ENCODE measurements at places on chromosomes 12 and 14.

DNA sequence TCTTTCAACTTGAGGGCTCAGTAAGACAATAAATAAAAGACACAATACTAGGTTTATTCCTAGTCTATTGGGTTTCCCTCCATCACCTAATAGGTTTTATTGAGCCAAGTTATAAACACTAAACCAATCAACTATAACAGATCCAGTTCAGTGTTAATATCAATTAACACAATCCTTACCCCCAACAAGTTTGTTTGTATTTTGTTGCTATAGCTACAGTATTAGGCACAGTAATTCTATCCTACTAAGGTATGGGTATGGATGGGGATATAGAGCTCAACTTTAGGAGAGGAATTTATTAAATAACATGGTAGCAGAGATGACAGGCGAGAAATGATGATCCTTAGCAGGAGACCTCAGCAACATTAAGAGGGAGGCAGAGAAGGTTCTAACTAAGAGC is 13.3 kb downstream of the PPP4R3A start:
- no peak for DNase-seq

DNA sequence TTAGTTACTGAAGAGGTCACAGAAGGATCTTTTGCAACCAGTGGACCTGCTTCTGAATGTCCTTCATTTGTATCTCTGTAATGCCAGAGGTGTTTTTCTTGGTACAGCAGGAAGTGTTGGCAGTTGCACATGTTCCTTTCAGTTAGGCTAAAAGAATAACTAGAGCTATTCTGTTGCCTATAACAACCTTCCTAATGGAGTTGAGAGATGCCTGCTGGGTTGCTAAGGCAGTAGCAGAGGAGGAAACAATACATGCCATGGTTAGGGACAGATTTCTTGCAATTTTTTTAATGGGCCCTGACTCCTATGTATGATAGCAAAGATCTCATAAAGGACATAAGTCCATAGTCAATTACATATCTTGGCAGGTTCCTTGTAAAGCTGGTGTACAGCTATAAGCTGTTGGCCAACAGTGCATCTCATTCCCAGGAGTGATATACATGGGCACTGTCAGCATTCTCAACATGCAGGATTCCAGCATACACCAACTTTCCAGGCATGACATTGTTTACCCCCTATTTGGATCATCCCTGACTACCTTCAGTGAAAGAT is 556.6 kb downstream of the CCER1 start:
- DNase-seq = no peak

GRCh38 chr12:89259821-89260220 is 92.5 kb downstream of the DUSP6 start:
- no peak for DNase-seq

DNA sequence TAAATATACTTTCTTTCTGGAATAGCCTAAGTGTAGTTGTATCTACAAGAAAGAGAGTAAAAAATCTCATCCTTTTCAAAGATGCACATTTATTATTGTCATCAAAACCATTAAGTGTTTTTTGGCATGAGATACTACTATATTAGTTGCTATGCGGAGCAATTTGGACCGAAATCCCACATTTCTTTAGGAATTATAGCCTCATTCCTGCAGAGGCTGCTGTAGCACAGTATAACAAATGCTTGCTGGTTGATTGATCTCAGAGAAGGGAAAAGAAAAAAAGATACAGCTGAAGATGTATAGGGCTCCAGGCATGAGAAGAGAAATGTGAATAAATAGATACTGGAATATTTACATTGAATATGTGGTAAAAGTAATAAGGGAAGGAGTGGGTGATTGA is 36.0 kb downstream of the RHOJ start:
- no peak for DNase-seq

DNA sequence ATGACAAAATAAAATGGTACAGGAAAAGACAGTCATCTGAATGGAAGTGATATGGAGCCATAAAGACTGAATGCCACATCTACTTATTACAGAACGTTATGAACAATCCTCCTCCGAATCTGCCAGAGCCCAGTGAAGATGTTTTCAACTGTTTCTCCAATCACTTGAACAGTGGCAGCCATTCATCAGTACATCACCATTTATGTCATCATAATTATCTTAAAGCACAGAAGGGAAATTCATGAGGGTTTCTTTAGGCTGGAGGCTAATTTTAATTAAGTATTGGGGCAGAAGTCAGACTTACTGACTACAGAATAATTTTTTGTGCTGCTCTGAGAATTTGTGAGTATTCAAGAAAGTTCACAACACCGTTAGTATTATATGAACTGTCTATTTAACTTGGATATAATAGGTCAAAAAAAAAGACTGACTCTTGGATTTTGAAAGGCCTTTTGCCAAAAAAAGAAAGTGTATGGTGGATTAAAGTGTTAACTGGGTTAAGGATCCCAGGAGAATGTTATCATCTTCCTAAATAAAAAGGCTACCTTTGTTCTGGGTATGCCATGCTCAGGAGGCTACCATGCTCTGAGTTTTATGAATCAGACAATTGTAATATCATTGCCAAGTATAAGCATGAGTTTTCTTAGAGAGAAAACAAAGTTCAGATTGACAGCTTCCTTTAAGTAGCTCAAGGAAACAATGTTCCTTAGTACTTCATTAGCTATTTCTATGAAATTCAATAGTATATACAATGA is 40.1 kb downstream of the PDZRN4 start:
- DNase-seq = no peak

DNA sequence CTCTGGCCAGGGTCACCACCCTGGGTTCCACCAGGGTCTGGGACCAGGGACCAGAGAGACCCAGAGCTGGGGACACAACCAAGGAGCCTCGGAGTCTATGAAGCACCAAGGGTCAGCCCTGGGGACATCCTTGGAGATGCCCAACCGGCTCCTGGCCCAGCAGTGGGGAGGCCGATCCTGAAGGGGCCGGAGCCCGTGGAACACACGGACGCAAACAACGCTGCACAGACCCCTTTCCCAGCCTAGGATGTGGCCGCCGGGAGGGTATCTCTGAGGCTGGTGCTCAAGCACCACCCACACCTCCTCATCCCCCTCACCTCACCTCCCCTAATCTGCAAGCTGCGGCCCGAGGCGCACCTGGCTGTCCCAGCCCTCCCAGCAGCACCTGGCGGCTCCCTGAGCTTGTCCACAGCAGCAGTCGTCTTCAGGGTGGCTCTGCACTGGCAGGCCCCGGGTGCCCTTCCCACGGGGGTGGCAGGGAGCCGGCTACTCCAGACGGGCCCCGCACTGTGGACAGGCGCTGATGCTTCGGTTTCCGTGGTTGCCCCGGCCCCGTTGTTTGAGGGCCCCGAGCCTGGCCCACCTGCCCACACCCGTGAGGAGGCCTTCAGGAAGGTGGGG is 146.8 kb upstream of the C14orf180 start:
- no peak for DNase-seq

- DNase-seq = no peak
Observed at GRCh38 chr12:71438670-71439361, 782 bp upstream of the LGR5 start.

DNA sequence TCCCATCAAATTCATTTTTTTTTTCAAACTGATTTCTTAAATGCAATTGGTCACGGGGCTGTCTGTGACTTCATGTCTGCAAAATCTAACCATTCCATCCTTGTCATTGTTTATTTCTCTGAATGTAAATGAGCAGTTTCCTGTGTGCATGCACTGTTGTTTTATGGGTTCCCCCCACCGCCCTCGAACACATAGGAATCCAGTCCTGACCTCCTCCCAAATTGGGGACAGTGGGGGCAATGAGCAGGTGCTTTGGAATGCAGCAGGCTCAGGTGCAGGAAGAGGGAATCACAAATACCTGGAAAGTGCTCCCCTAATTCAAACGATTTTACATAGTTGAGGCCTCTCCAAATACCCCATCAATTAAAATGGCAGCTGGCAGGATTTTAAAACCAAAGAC is 62.6 kb upstream of the ESRRB start:
- no peak for DNase-seq

Data from cerebellar nuclear complex (tissue), 1 donor.